ENCODE measurements at places on chromosomes 3 and 15.

DNA sequence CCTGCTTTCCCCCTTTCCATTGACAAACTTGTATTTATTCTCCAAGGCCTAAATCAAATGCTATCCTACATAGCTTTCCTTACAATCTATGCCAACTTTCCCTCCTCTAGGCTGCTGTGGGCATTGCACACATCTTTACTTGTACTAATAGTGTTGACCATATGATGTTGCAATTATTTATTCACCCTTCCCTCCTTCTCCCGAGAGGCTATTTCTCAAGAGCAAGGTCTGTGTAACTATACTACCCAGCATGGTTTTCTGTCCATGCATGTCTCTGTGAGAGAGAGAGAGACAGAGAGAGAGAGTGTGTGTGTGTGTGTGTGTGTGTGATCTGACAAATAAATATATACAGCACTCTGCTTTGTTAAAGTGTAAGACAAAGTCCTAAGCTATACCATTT lies 63.8 kb downstream of the GTPBP8 start:
- no peak for DNase-seq

GRCh38 chr3:153160451-153161137 lies 1.4 kb upstream of the RAP2B start:
- peak; percentile 79 for DNase-seq

GRCh38 chr3:5423523-5423922 lies 236.0 kb downstream of the EDEM1 start:
- DNase-seq = no peak

DNA sequence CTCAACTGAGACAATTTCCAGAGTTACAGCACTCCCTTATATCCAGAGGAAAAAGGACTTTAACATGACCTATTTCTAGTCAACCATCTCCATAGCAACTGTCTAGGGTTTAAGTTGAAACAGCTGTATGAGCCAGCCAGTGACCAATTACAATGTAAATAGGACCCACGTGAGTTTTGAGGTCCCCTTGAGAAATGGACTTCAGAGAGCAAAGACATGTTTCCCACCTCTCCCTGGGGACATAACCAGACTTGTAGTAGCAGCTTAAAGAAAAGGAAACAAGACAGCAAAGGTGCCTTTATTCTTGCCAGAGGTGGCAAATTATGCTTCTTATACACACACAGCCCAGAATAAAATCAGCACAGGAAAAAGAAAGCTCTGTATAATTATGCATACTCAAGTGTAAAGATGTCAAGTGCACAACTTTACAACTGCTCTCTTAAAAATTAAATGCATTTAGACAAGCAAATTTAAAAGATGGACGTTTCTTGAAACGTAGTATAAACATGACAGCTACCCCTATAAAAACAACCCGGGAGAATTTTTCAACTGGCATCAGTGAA lies 40.2 kb downstream of the SUMF1 start:
- DNase-seq = no peak

GRCh38 chr3:11238060-11238459 lies 34.1 kb upstream of the ATG7 start:
- no peak for DNase-seq

- DNase-seq = no peak
Observed at GRCh38 chr15:40016224-40016865, 22.6 kb downstream of the SRP14 start.

- DNase-seq = no peak
Observed at GRCh38 chr3:171396048-171396447, 64.2 kb downstream of the TNIK start.

DNA sequence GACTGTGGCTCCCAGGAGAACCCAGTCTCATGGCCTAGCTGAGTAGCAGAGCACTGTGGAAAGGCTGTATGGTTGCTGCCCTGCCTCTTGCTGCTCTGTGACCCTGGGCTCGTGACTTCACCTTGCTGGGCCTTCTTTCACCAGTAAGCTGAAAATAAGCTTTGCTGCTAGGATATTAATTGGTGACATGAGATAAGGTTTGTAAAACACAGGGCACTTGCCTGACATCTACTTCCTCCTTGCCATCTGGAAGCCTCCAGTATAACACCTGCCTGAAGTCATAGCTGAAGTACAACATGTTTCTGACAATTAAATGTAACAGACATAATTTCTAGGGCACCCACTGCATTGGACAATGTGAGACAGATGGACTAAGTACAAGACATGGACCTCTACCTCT lies 53.6 kb downstream of the CLEC3B start:
- no peak for DNase-seq
